Jurkat, Clone E6-1 (cell line): ENCODE measurements at places on chromosomes 3 and 15.
A peak's percentile ranks its signal among the peaks of the same experiment; 100 is the strongest.

- DNase-seq, result no peak
Observed at GRCh38 chr3:98971169-98971681, 69.7 kb upstream of the DCBLD2 start.

DNA sequence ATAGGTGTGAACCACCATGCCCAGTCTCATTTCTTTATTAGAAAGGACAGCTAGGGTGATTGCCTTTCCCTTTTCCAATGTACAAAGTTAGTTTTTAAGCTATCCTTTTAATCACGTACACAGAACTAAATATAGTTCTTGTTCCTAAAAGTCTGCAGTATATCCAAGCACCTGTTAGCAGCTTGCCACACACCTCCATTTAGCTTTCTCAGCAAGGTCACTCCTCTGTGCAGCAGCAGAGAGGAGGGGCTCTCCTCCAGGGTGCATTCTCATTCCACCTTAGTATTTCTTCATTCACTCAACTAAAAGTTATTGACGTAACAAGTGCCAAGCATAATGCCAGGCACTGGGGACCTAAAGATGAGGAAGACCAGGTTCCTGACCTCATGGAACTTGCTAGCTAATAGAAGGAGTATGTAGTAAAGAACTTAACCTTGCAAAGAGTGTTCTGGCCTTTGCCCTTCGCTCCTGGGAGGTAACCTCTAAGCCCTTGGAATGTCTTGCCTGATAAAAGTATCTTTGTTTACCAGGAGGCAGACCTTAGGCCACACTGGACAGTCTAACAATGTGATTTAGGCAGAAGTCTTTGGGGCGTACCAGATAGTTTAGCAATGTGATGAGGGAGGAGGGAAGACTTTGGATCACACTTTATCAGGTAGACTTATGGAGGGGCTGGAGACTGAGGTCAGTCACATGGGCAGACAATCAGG is 12.7 kb upstream of the PTPN9 start:
- no peak for DNase-seq

- DNase-seq, result no peak
Observed at GRCh38 chr15:67082007-67082536, 16.7 kb downstream of the SMAD3 start.

DNA sequence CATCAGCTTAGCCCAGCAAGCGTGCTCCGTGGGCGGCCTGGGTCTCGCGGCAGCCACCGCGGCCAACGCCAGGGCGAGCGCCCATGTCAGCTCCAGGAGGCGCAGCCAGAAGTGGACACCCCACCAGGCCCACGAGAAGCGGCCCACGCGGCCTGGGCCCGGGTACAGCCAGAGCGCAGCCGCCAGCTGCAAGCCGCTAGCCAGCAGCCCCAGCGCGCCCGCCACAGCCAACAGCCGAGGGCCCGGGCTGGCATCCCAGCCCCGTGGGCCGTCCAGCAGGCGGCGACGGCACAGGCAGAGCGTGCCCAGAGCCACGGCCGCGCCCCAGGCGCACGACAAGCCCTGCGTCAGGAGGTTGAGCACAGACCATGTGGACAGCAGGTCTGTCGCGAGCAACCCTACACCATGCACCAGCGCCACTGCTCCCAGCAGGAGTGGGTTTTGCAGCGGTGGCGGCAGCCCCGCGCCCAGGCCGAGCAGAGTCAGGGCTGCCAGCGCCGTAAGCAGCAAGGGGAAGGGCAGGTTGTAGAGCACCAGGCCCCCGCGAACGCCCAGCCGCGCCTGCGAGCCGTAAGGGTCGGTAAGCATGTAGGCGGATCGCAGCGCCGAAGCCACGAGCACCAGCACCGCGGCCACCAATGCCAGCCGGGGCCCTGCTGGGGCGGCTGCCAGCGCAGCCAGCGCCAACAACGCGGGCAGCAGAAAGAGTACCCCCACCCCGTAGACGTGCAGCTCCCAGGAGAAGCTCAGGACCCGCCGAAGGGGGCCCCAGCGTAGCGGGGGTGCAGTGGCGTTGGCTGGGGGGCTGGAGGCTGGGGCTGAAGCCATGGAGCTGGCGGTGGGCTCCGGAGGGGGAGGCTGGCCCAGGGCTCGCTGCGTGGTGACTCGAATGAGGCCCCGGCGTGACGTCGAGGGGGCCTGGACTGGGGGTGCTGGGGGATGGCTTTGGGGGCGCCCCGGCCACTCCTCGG is 4.9 kb downstream of the PRRT3 start:
- no peak for DNase-seq

GRCh38 chr3:106184540-106185457 is 316.0 kb upstream of the CBLB start:
- DNase-seq, result no peak

DNA sequence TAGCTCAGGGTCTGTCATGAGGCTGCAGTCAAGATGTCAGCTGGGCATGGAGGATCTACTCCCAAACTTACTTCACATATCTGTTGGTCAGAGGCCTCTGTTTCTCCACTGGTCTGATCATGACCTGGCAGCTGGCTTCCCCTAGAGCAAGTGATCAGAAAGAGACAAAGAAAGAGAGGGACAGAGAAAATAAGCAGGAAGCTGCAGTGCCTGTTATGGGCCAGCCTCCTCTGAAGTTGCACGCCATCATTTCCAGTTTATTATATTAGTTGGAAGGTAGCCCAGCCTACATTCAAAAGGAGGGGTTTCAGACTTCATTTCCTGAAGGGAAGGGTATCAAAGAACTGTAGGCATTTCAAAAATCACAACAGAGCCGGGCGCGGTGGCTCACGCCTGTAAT is 5.0 kb upstream of the RPP25 start:
- DNase-seq, result no peak

- no peak for DNase-seq
Observed at GRCh38 chr3:115513416-115513800, 109.9 kb upstream of the GAP43 start.

GRCh38 chr3:61560517-61561373 is 626 bp upstream of the PTPRG start:
- peak; percentile 5 for DNase-seq

DNA sequence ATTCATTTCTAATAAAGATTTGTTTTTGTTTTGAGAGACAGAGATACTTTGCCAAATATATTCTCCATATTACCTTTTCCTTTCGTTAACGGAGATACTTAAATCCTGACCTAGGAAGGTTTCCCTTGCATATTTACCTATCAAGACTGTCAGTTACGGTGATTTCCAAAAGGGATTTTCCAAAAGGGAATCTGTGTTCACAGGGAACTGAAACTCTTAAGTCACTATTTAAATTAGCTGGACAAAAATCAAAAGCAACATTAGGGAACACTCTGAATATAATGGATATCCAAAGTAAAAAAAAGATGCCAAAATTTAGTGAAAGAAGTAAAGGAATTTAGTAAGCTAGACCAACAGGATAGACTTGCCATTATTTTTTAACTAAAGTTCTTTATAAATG is 576 bp downstream of the LRRFIP2 start:
- DNase-seq, result no peak

DNA sequence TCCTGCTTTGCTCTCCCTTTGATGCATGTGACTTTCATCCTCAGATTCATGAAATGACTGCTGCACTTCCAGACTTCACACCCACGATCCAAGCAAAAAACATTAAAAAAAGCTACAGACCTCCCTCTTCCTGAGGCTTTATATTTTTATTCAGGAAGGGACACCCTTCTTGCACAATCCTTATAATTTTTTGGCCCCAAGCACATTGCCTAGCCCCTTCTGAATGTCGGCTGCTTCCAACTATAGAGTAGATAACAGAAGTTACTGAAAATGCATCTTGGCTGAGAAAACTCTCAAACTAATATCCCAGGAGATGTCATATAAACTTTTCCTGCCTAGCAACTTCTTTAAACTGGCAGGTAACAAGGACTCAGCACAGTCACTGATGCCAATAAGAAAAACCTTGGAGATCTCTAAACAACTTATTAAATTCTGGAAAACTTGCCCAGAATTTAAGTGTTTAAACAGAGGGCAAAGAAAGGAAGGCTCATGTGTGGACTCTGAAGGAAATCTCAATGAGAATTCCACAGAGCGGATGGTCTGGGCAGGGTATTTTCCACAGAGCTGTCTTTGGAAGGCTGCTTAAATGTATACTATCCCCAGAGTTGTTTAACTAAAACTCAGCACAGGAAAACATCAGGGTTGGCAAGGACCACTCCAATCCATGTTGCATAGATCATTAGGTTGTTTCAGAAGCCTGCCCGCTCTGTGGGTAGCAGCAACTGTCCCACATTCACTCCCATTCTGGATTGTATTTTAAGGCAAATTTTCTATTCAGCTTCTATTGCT is 746.8 kb upstream of the LMCD1 start:
- no peak for DNase-seq

- no peak for DNase-seq
Observed at GRCh38 chr3:100506355-100506754, 13.9 kb downstream of the TMEM45A start.

GRCh38 chr3:142664819-142665218 is 59.0 kb upstream of the TRPC1 start:
- no peak for DNase-seq

DNA sequence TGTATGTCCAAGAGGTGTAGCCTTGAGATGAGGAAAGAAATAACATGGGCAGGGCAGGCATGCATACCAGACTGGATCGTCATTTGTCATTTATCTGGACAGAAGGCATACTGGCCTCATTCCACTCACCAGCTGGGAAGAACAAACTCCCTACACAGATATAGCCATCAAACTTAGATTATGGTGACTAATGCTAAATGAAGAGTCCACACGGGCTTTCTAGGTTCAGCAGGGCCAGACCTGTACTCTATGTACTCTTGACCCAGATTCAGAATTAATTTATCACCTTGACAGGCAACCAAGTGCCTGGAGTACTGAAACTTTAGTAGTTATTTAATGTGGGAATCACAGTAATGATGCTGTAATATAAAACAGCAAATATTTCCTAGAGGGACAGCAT is 164.3 kb upstream of the IL12A start:
- DNase-seq, result no peak

GRCh38 chr3:157333551-157333991 is 103.1 kb upstream of the PTX3 start:
- DNase-seq, result no peak

DNA sequence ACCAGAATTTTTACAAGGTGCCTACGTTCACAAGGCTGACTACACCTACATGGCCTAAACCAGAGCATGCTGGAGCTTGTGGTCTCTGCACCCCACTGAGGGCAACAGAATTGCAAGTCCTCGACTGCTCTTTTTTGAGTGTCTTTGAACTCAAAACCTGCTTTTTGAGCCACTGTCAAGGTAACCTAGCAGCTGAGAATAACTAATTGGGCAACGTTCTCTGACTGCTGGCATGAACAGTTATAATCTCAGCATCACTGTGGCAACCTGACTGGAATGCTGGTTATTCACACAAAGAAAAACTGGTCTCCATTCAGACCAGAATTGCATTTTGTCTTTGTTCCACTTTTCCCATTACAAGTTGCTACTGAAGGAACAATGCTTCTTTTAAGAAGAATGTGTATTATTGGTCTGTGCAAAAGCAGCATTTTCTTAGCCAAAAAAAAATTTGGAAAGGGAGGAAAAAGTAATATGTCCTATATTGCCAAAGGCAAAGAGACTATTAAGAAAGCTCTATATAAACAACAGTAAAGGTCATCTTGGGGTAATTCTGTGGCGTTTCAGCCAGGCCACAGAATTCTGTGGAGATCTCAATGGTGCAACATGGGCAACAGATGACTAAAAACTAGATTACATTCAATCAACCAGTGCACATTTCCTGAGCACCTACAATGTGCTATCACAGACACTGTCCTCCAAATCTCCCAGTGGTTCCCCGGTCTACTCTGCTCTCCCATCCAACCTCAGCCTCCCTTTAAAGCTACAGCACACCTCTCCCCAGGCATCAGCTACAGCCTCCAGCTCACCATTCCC is 76.8 kb downstream of the TNIK start:
- no peak for DNase-seq

DNA sequence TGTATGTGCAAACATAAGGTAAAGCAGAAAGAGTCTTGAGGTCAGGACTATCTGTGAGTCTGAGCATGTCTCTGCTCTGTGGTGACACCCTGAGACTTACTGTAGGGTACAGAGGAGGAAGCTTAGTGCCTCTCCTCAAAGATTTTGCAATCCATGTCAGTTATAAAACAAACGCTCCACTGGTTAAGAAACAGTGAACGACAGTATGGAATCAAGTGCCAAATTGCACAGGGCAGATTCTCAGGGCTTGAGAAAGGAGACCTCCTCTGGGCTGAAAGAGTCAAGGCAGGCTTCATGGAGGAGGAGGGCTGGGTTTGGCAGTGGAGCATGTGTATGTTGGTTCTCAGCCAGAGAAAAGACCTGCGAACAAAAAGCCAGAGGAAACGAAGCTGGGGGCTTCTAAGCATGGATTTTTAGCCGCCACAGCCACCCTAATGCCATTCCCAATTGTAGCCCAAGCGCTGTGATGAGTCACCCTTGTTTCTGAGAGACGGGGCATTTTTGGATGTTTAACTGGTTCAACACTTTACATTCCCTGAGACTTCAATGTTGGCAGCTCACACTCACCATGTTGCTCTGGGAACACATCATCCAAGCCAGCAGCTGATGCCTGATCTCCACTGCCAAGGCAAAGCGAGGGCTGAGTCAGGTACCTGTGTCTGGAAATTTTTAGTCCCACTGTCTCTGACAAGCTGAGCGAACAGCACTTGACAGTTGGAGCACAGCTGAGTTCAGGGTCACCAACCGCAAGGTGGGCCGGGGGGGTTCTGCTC is 3.4 kb upstream of the DGKG start:
- DNase-seq, result no peak

DNA sequence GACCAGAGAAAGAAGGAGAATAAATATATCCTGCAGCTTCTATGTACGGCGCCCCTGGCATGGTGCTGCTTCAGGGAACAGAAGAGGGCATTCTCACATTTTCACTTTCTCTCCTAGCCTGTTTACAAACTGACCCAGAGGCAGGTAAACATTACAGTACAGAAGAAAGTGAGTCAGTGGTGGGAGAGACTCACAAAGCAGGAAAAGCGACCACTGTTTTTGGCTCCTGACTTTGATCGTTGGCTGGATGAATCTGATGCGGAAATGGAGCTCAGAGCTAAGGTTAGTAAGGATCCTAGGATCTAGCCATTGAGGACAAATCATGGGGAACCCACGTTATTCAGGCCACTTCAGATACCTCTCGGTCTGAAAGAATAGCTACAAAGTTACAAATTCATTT is 26.4 kb downstream of the HACD3 start:
- no peak for DNase-seq

DNA sequence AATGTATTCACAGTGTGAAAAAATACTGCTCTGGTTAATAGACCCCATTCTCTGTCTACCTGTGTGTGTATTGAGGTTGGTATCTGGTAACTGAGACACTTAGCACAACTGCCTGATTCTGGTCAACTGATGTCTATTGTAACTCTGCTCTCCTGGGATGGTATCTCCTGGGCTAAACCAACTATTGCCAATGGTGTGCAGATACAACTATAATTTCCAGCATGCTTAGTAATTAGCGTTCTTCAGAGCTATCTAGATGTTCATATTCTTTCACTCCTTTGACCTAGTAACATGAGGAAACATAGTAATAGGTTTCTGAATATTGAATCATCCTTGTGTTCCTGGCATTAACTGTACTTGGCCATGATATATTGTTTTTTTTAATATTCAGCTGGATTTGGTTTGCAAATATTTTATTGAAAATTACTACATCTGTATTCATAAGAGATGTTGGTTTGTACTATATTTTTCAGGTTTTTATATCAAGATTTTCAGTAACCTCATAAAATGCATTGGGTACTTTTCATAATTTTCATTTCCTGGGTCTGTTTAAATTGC is 16.8 kb downstream of the ADAMTSL3 start:
- DNase-seq, result no peak
